Breast epithelium (tissue), 4 donors: ENCODE measurements at places on chromosomes 4 and X. TPM values are rescaled to one million over a fixed set of nuclear protein-coding genes. Genes with fewer than 3 reads are reported as not detected.

Gene CPE
- 106 TPM for total RNA-seq

Gene IL21
- not detected for total RNA-seq

Gene CD40LG
- 0.32 TPM for total RNA-seq

Gene RAI2
- total RNA-seq: 38.9 TPM

Gene GBA3
- total RNA-seq: 2.9 TPM

Gene RNF175
- total RNA-seq: 5.9 TPM

Gene SERTM2
- not detected for total RNA-seq

Gene TMSB15C
- 1.8 TPM for total RNA-seq

DNA sequence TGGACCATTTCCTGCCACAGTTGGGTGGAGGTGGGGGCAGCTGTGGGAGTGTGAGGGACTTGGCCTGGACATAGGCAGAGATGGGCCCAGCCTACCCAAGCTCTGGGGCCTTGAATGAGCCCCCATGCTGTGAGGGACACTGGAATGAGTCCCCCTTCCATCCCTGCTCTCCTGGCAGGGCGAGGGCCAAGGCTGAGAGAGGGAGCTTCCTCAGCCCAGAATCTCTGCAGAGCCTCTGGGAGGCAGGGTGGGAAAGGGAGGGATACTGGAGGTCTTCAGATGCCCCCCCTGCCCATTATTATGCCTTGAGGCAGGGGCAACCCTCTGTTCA, 124.5 kb upstream of the PJA1 start:
- no peak for DNase-seq
- H3K27ac ChIP-seq: no peak overlapping the region
- no peaks in the 10 kb centered on the region for H3K27me3 ChIP-seq

DNA sequence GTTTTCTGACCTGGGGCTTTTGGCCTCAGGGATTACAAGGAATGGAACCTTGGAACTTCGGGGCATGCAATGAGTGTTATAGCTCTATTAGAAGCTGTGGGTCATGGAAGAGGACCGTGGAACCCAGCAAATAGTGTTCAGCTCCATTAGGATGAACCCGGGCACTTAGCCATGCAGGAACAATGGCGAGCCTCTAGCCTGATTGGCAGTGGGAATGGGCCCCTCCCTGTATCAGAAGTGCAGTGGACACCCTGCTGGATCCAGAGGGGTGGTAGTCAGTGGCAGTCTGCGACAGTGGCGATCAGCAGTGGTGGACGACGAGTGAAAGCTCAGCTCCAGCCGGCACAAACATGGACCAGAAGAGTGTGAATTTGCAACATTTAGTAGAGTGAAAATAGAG, 315.4 kb upstream of the TECRL start:
- no peaks in the 10 kb centered on the region for H3K4me1 ChIP-seq
- no peak for DNase-seq
- H3K27ac ChIP-seq: no peak overlapping the region
- H3K27me3 ChIP-seq: no peaks in the 10 kb centered on the region
- no peak overlapping the region for H3K4me3 ChIP-seq

DNA sequence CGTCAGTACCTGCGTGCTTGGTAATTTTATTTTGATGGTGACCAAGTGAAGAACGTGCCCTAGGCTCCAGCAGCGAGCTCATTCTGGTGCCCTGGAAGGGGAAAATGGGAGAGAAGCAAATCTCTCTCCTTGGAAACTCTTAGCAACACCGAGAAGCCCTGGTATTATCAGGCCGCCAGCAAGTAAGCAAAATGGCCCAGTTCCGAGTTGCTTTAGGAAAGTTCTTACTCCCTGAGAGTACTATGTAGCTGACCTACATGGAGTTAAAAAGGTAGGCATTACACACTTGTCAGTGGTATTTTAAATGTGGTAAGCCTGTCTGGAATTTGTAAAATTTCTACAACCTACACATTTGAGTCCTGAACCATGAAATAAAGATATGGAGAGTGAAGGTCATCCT, 146.4 kb downstream of the CPEB2 start:
- H3K27me3 ChIP-seq: no peaks in the 10 kb centered on the region
- no peak overlapping the region for H3K4me3 ChIP-seq
- no peaks in the 10 kb centered on the region for H3K36me3 ChIP-seq
- H3K4me1 ChIP-seq: no peaks in the 10 kb centered on the region
- H3K27ac ChIP-seq: no peak overlapping the region
- DNase-seq: no peak

GRCh38 chr4:101035487-101035886, 311.8 kb downstream of the PPP3CA start:
- no peaks in the 10 kb centered on the region for H3K36me3 ChIP-seq
- H3K4me3 ChIP-seq: no peak overlapping the region
- no peak overlapping the region for H3K27ac ChIP-seq
- no peak for DNase-seq
- no peaks in the 10 kb centered on the region for H3K4me1 ChIP-seq
- H3K27me3 ChIP-seq: no peaks in the 10 kb centered on the region

DNA sequence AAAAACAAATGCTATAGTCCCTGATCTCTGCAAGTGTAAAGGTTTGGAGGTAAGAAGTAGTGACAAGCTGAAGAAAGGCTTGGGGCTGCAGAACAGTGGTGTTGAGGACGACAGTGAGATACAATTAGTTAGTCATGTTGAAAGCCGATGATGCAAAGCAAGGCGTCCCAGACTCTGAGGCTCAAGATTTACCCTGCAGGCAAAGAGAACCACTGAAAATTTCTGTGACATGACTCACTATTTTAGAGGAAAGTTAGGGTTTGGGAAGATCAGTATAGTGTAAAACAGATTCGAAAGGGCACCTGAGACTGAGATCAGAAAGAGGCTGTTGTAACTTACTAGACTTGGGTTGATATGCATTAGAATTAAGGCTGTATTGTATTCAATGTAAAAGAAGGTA, 281.3 kb upstream of the FTHL17 start:
- H3K4me3 ChIP-seq: no peak overlapping the region
- no peak for DNase-seq
- H3K4me1 ChIP-seq: no peaks in the 10 kb centered on the region
- H3K27ac ChIP-seq: peak overlapping the region; percentile 12
- H3K36me3 ChIP-seq: no peaks in the 10 kb centered on the region
- no peaks in the 10 kb centered on the region for H3K27me3 ChIP-seq

GRCh38 chr4:153765894-153766293, 6.1 kb upstream of the RNF175 start:
- no peak overlapping the region for H3K27ac ChIP-seq
- H3K4me3 ChIP-seq: no peak overlapping the region
- no peak for DNase-seq

GRCh38 chr4:15714141-15714540, 11.3 kb downstream of the BST1 start:
- no peaks in the 10 kb centered on the region for H3K36me3 ChIP-seq
- H3K4me1 ChIP-seq: no peaks in the 10 kb centered on the region
- DNase-seq: no peak
- H3K27me3 ChIP-seq: no peaks in the 10 kb centered on the region
- H3K27ac ChIP-seq: no peak overlapping the region
- H3K4me3 ChIP-seq: no peak overlapping the region

DNA sequence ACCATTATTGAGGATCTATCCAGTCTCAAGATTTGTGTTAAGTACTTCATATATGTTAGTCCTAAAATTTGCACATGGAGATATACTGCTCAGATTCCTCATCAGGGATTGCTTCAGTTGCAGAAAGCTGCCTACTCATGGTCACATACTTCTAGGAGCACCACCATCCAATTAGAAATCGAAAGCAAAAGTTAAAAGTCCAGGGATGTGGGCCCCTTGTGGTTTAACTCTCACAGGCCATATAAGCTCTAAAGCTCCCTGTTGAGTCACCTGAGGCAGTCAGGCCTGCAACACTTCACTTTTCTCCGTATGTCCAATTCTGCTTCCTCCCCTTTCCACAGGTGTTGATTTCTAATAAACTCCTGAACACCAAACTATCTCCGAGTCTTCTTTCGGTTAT, 84.2 kb downstream of the CNOT6L start:
- H3K27ac ChIP-seq: no peak overlapping the region
- DNase-seq: no peak
- no peaks in the 10 kb centered on the region for H3K36me3 ChIP-seq

DNA sequence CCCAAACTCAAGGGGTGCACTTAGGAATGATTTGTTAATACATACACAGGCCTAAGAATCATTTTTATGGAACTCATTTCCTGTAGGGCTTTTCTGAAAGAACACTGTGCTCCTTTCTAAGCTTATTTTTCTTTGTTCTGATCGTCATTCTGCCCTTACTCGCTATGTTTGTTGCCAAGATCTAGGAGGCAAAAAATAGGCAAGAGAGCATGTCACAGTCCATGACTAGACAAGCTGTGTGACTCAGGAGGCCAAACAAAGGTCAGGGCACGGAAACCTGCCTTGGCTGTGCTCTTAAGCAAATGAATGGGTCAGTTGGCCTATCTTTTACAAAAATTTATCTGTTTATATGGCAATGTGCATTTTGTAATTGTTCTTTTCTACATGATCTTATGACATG, 42.5 kb upstream of the C1GALT1C1 start:
- H3K4me3 ChIP-seq: no peak overlapping the region
- no peaks in the 10 kb centered on the region for H3K36me3 ChIP-seq
- H3K4me1 ChIP-seq: no peaks in the 10 kb centered on the region
- H3K27me3 ChIP-seq: no peaks in the 10 kb centered on the region
- DNase-seq: no peak

DNA sequence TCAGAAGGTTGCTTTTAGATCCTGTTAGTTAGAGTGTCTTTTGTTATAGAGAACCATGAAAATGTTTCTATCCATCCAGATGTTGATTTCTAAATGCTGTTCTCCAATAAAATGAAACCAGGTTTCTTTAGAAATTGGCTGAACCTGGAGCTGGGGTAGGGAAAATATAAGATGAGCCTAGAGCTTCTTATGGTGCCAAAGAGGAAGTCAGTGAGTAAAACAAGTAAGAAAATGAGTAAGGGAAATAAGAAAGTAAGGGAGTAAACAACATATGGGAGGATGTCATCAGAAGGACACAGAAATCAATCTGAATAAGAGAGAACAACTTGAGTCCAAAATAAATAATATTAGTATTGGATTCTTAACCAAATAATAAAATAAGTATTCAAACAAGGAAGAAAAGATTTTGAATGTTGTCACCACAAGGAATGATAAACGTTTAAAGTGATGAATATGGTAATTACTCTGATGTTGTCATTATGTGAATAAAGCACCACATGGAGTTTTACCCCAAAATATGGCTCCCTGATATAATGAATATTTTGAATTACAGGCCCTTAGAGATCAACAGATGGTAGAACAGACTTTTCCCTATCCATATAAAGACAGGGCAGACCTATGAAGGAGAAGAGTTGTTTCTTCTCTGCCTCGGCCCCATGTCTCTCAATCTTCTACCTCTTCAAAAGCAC, 506.1 kb downstream of the IL15 start:
- H3K27me3 ChIP-seq: no peaks in the 10 kb centered on the region
- H3K36me3 ChIP-seq: no peaks in the 10 kb centered on the region
- DNase-seq: no peak
- H3K4me1 ChIP-seq: no peaks in the 10 kb centered on the region
- no peak overlapping the region for H3K4me3 ChIP-seq
- no peak overlapping the region for H3K27ac ChIP-seq

DNA sequence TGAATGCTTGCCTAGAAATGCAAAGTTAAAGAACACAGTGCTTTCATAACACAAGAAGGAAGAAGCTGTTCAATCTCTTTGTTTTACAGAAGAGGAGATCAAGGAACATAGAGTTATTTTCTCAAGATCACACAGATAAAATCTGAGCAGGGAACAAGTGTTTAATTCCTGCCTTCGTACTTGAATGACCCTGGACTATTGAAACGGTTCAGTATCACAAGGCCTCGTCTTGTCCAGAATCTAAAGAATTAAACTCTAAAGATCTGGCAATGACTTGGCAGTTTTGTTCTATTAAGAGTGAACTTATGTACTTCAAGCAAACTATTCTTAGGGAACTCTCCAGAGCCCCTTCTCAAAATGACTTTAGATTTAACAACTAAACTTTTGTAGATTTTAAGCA, 97.7 kb downstream of the ANXA5 start:
- no peak overlapping the region for H3K4me3 ChIP-seq
- DNase-seq: no peak
- H3K27me3 ChIP-seq: no peaks in the 10 kb centered on the region
- no peaks in the 10 kb centered on the region for H3K36me3 ChIP-seq
- H3K4me1 ChIP-seq: no peaks in the 10 kb centered on the region

DNA sequence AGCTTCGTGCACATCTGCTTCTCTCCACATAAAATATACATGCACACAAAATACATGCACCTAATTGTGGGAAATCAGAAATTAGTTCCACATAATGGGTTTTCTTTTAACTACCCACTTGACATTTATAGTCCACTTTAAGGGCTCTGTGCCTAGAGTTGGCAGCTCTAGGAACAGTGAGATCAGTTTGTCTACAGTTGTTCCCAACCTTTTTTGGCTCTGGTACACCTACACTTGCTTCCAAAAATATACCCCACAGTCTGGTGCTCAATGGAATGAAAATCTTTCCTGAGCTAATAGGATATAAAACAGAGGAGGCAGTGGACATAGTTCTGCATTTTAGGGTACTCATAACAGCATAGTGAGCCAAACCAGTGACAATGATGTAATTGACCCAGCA, 36.1 kb downstream of the HDAC8 start:
- no peak overlapping the region for H3K27ac ChIP-seq
- no peak overlapping the region for H3K4me3 ChIP-seq
- no peaks in the 10 kb centered on the region for H3K36me3 ChIP-seq
- no peaks in the 10 kb centered on the region for H3K4me1 ChIP-seq

- no peak overlapping the region for H3K27ac ChIP-seq
- H3K36me3 ChIP-seq: no peaks in the 10 kb centered on the region
- no peak overlapping the region for H3K4me3 ChIP-seq
- no peak for DNase-seq
Measured at GRCh38 chrX:109902665-109903064, 100.2 kb upstream of the TMEM164 start.

DNA sequence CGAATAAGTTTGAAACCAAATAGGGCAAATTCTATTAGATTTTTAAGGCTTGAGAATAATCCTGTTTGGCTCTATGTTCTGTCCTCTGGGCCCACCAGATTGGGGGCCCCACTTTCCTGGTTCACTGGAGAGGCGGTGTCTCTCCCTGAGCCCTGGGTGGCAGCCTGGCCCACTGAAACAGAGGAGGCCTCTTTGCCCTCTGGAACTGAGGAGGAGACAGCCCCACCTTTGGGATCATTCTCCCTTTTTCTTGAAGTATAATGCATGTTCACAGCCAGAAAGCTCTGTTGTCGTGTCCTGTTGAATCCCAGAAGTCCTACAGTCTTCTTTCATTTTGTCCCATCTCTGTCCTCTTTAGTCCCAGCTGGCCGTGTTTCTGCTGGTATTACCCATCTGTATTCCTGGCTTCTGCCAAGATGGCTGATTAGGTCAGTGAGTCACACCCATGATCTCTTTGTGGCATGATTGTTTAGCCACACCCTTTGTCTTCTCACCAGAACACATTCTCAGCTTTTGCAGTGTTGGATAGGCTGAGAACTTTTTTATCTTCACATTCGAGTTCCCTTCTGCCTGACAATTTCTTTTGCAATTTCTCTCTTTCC, 8.1 kb upstream of the TBC1D25 start:
- H3K4me3 ChIP-seq: no peak overlapping the region
- H3K36me3 ChIP-seq: no peaks in the 10 kb centered on the region
